ENCODE measurements at places on chromosomes 6 and 20.

- no peak for DNase-seq
Measured at GRCh38 chr6:20948556-20948955, 414.3 kb downstream of the CDKAL1 start.

DNA sequence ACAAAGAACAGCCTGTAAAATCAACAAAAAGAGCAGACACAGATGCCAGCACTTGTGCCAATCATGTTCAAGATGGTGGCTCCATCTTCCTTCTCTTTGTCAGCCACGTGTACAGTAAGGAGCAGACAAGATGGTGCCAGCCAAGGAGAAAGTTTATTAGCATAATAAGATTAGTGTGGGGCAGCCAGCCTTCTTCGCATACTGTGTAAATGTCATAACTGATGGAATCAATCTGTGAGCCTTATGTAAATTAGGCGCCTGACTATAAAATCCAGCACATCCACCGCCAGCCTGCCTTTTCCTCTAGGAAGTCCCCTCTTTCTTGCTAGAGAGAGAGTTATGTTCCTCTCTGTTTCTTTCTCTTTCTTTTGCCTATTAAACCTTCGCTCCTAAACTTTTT lies 99.7 kb upstream of the RALGAPA2 start:
- DNase-seq, result no peak

GRCh38 chr20:64245746-64246595 lies 9.6 kb upstream of the PCMTD2 start:
- DNase-seq, result no peak

- no peak for DNase-seq
Measured at GRCh38 chr6:131362070-131362469, 211.0 kb upstream of the ARG1 start.

GRCh38 chr20:15176929-15177328 lies 839.5 kb upstream of the FLRT3 start:
- no peak for DNase-seq

DNA sequence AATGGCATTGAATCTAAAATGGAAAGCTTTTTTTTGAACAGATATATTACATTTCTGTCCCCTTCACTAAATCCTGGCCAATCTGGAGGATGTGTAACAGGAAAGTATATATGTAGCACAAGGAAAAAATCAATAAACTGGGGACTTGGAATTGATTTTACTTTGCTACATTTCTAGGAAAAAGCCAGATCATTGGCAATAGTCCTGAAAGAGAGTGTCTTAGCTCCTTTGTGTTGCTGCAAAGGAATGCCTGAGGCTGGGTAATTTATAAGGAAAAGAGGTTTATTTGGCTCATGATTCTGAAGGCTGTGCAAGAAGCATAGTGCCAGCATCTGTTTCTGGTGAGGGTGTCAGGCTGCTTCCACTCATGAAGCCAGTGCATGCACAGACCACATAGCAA lies 574.9 kb downstream of the HTR1B start:
- DNase-seq, result no peak

- no peak for DNase-seq
Measured at GRCh38 chr6:144075875-144076274, 19.5 kb downstream of the SF3B5 start.

DNA sequence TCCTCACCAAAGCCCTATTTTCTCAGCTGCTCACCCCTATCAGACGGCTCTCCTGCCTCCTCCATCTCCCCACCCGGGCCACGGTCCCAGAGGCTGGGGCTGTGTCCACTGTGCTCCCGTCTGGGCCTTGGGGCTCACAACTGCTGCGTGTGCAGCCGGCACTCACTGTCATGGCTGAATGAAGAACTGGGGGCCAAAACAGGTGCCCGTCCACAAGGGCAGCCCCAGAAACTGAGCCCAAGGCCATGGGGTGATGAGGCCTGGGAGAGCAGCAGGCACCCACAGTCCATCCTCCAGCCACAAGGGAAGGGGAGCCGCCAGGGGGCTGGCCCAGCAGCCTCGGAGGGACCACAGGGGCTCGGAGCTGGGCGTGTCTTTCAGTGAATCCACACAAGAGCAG lies 159.5 kb downstream of the DLL1 start:
- DNase-seq, result no peak

GRCh38 chr20:23629017-23629541 lies 8.7 kb downstream of the CST3 start:
- no peak for DNase-seq

DNA sequence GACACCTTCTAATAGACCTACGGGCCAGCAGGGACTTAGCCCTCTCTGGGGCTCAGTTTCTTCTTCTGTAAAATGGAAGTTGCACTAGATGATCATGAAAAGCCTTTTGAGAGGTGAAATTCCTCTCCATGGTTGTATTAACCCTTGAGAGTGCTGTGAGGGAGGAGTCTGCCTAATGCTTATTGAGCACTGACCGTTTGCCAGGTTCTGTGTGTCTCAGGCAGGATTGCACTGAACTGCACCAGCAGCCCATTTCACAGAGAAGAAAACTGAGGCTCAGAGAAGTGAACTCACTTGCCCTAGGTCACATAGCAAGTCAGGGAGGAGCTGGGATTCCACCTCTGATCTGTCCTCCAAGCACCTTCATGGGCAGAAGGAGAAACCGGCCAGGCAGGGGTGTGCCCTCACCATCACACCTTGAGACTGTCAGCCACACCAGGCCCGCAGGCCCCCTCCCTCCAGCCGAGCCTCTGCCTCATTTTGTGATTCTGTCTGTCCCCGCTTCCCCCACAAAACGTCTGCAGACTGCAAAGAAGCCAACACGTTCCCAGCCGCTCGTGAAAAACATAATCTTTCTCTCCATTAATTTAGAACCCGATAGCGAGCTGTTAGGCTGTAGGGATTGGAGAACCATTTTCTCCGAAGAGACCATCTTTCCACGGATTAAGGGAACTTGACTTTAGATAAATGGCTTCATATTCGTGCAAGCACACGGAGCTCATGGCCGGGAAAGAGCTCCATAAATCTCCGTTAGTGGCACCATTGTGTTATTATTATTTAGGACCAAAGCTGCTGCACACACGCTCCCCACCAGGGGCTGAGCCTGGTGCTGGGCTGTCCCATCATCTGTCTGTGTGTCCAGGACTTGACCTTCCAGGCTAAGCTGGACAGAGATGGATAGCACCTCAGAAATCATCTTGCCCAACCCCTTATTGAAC lies 46.0 kb downstream of the KIAA1755 start:
- no peak for DNase-seq

GRCh38 chr6:128532827-128533226 lies 12.4 kb upstream of the PTPRK start:
- DNase-seq, result no peak

- DNase-seq, result no peak
Measured at GRCh38 chr20:54217762-54218161, 9.9 kb downstream of the PFDN4 start.

DNA sequence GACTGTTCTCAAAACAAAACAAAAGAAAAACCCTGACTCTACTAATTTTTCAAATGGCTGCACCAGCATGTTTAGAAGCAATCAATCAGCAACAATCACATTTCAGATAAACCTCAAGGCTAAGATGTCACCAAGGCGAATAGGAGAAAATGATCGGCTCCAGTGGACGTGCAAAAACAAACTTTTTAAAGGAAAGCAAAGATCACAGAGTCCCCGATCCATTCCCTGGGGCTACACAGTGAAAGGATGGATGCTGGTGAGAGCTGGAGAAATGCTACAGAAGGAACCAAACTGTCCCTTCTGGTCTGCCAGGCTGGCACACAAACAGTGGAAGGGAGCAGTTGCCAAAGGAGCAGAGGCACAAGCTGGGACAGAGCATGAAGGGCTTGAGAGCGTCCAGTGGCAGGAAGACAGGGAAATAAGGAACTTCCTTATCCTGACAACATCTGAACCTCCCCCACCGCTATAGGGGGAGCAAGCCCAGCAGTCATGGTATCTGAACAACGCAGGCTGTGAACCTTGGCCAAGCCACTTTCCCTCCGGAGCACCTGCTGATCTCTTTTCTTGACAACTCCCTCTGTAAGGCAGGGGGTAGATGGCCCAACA lies 73.7 kb upstream of the HIVEP1 start:
- DNase-seq, result no peak

- DNase-seq, result no peak
Measured at GRCh38 chr20:37922016-37922415, 19.1 kb downstream of the VSTM2L start.

- DNase-seq, result no peak
Measured at GRCh38 chr6:56259234-56260077, 12.1 kb upstream of the COL21A1 start.

DNA sequence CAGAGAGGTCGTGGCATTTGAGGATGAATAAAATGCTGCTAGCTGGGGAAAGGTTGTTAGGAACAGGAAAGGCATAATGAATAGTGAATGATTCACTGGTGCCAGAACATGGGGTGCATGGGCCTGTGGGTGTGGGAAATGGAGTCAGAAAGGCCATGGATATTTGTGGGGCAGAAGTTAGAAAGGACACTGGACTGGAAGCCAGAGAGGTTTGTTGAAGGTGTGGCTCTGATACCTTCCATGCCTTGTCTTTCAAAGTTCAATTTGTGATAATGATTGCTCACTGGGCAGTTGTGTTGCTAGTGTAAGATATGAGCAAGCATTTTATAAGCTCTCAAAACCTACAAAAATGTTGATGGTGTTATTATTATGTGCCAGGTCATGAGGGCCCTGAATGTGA lies 32.7 kb downstream of the LRRC1 start:
- no peak for DNase-seq

GRCh38 chr6:6270948-6271535 lies 49.4 kb downstream of the F13A1 start:
- no peak for DNase-seq

GRCh38 chr6:52537001-52537753 lies 39.7 kb downstream of the TRAM2 start:
- DNase-seq, result no peak

- no peak for DNase-seq
Measured at GRCh38 chr20:53335555-53335954, 258.1 kb downstream of the ZNF217 start.

DNA sequence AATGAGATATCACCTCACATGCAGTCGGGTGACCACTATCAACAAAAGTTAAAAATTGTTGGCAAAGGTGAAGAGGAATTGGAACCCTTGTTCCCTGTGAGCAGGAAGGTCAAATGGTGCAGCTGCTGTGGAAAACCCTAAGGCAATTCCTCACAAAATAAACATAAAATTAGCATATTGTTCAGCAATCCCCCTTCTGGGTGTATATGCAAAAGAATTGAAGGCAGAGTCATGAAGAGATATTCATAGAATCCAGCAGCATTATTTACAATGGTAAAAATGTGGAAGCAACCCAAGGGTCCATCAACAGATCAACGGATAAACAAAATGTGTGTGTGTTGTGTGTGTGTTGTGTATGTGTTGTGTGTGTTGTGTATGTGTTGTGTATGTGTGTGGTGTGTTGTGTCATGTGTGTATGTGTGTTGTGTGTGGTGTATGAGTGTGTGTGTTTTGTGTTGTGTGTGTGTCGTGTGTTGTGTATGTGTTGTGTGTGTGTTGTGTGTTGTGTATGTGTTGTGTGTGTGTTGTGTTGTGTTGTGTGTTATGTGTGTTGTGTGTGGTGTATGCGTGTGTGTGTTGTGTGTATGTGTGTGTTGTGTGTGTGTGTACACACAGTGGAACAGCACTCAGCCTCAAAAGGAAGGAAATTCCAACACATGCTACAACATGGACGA lies 245.1 kb downstream of the ERMARD start:
- DNase-seq, result no peak

DNA sequence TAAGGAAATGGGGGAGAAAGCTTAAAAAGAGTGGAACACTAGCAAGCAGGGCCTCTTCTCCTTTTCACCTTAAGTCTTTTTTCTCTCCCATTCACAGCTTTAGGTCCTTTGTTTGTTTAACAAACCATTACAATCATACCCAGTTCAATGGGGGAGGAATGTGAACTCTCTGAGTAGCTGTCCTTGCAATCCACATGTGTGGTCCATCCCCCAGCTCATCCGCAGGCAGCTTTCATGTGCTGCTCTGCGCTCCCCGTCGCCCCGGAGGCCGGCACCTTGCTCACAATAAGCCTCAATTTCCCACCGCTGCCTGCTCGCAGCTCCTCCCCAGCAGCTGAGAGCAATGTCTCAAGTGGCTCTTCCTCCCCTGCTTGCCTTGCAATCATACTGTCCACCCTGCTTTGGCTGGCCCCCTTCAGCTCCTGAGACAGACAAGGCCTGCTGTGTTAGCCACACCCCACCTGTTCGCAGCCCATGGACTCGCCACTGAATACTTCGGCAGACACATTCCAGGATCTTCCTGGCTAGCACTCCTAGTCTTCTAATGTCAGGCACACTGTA lies 49.1 kb downstream of the PLAGL1 start:
- no peak for DNase-seq

- no peak for DNase-seq
Measured at GRCh38 chr6:111367393-111368088, 115.5 kb downstream of the REV3L start.

GRCh38 chr6:42565823-42566613 lies 2.2 kb downstream of the UBR2 start:
- no peak for DNase-seq

DNA sequence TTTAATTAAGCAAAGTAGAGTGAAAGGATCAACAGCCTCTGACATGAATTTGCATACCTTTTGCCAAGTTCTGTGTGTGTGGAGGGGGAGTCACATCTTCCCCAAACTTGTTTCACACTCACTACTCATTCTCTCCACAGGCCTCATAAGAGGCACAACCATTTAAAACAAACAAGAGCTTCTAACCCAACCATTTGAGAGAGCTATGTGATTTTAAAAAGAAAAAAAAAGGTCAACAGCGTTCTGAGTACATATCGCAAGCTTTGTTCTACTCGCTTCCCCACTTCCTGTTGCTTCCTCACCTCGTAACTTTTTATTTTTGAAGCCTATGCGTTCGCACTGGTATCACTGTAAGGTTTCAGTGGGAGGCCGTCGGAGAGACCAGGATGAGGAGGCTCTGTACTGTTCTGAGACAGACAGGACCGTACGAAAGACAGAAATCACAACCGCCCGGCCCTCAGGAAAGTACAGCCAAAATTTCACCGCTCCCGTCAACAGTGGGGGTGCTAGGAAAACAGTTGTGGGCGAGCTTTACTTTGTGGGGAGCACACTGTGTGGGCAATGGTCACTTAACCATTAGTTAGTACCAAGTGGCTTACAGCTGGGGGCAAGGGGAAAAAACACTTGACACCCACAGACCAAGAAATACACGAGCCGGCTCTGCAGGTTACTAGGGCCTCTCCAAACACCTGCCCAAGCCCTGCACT lies 61.3 kb downstream of the TRERF1 start:
- peak; percentile 75 for DNase-seq

GRCh38 chr6:34115403-34115795 lies 30.5 kb downstream of the GRM4 start:
- peak; percentile 9 for DNase-seq

DNA sequence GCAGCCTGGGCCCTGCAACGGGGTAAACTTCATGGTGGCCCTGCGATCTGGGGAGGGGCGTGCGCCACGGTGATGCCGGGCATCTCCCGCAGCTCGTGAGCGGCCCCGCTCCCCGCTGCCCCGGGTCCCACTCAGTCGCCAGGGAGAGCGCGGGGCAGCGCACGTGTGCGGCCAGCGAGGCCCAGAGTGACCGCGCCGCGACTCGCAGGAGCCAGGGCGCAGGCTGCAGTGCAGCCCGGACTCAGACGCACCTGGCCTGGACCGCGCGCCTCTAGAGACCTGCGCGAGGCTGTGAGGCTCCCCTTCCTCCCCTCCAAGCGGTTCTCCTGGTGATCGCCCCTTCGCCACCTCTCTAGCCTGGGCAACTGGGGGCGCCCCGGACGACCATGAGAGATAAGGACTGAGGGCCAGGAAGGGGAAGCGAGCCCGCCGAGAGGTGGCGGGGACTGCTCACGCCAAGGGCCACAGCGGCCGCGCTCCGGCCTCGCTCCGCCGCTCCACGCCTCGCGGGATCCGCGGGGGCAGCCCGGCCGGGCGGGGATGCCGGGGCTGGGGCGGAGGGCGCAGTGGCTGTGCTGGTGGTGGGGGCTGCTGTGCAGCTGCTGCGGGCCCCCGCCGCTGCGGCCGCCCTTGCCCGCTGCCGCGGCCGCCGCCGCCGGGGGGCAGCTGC lies 652 bp downstream of the BMP6 start:
- DNase-seq, result no peak
